ENCODE measurements at places on chromosomes 12 and 14.

- DNase-seq: no peak
Observed at GRCh38 chr14:85528897-85529631, 880 bp upstream of the FLRT2 start.

DNA sequence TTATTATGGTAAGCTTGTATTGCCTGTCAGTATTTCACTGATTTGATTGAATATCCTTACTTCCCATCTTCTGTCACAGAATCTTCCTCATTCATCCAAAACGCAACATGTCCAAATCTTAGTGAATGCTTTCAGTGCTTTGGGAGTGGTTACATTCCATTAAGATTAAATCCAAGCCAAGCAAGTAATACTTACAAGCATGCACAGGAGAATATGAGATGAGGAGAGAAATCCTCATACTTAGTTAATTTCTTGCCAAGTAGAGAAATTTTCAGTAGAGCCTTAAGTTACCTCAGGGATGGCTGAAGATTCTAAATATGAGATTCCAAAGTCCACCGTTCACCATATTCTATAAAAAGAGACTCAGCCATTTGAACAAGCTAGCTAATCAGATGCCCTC is 316.0 kb downstream of the RAD51B start:
- DNase-seq: no peak

GRCh38 chr12:123571343-123571813 is 13.0 kb upstream of the TMED2 start:
- no peak for DNase-seq

GRCh38 chr12:58310809-58311622 is 369.6 kb downstream of the ATP23 start:
- DNase-seq: no peak

GRCh38 chr14:83208341-83208740 is 1674.7 kb upstream of the SEL1L start:
- no peak for DNase-seq

DNA sequence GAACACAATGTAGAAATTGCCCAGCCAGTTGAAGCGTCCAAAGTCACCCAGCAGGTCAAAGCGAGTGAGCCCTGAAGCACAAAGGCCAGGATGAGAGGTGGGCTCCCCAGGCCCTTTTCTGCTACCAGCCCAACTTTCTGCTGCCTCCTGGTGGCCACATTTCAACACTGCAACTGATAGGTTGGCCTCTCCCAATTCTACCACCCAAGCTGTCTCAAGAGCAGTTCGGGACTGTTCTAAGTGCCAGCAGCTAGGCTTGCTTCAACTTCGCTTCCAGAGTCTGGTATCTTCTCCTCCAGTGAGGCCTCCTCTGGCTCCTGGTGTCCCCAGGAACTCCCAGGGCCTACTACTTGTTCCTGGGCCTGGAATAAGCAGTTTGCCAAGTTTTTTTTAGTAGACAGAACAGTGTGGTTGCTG is 3.4 kb upstream of the DHH start:
- DNase-seq: peak; percentile 46

DNA sequence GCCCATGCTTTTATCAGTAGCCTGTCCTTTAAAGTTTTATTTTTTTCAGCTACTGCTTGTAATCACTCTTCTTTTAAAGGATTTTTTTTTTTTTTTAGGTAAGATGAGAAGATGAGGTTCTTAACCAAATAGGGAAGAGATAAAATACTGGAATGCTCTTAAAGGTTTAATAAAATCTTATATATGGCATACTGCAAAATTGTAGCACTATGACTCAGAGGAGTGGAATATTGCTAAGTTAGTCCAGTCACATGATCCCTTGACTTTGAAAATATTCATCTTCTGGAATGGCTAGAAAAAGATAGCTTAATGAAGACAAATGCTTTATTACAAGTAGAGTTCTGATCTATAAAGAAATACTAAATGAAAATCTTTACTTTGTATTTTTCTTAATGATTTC is 116.6 kb downstream of the NAV3 start:
- DNase-seq: no peak

- no peak for DNase-seq
Observed at GRCh38 chr12:112967306-112967705, 11.0 kb upstream of the OAS2 start.

Data from T-helper 1 cell (primary cell).